ENCODE measurements at places on chromosomes 1 and 21.

DNA sequence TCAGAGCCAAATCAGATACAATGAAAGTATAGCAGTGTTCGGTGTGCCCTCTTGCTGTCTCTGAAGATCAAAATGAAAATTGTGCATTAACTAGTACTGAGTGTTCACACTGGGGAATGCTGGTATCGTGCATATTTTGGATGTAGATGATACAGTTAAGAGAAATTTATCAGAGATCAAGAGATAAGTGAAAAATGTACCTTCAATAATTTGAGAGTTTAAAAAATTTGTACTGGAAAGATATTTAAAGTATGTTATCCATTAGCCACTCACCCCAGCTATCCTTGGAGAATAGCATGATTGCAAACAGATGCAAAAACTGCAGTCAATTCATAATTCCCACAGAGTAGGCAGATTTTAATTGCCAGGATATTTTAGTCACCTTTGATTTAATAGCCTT lies 56.4 kb downstream of the GREM2 start:
- H3K4me1 ChIP-seq, result no peaks in the 10 kb centered on the region
- DNase-seq, result no peak
- H3K27ac ChIP-seq, result no peak overlapping the region
- H3K27me3 ChIP-seq, result no peaks in the 10 kb centered on the region
- no peaks in the 10 kb centered on the region for H3K36me3 ChIP-seq

- H3K27ac ChIP-seq, result no peak overlapping the region
- no peak for DNase-seq
- peaks cover 5% of the 10 kb centered on the region for H3K4me1 ChIP-seq
- no peaks in the 10 kb centered on the region for H3K36me3 ChIP-seq
- H3K4me3 ChIP-seq, result no peak overlapping the region
These were observed 180.7 kb downstream of the ZBTB18 start for GRCh38 chr1:244231572-244232315.

DNA sequence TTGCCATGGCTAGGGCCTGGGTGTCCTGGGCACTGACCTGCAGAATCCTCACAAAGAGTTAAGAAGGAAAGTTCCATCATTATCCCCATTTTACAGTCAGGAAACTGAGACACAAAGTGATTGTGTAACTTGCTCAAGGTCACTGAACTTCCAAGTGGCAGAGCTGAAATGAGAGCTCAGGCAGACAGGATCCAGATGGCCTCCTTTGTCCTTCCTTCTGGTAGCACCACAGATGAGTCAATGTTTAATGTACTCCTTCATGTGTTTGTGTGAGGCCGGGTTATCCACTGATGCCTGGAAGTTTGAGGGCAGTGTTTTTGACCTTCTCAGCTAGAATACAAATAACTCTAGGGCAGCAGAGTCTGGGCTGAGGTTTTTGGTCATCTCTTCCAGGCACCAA lies 207.0 kb downstream of the TNR start:
- no peak for DNase-seq
- H3K4me1 ChIP-seq, result peaks cover 5% of the 10 kb centered on the region
- H3K27ac ChIP-seq, result no peak overlapping the region
- no peaks in the 10 kb centered on the region for H3K36me3 ChIP-seq

DNA sequence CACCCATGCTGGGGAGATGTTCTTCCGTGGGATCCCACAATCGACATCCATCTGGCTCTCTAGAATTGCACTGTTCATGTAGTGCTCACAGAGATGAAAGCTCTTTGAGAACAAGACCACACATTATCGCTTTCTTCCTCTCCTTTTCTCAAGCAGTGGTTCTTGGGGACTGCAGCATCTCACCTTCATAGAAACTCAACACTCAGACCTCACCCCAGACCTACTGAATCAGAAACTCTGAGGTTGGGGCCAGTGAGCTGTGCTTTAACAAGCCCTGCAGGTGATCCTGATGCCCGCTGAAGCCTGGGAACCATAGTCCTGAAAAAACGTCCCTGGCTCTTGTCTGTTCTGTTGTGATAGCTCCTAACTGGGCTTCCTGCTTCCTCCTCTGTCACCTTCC lies 251.3 kb upstream of the FGGY start:
- H3K4me3 ChIP-seq, result no peak overlapping the region
- no peak overlapping the region for H3K27ac ChIP-seq

- no peak overlapping the region for H3K4me3 ChIP-seq
- no peaks in the 10 kb centered on the region for H3K4me1 ChIP-seq
- no peaks in the 10 kb centered on the region for H3K36me3 ChIP-seq
- no peaks in the 10 kb centered on the region for H3K27me3 ChIP-seq
- no peak for DNase-seq
- no peak overlapping the region for H3K27ac ChIP-seq
These were observed 15.0 kb downstream of the RHBG start for GRCh38 chr1:156384007-156384406.

DNA sequence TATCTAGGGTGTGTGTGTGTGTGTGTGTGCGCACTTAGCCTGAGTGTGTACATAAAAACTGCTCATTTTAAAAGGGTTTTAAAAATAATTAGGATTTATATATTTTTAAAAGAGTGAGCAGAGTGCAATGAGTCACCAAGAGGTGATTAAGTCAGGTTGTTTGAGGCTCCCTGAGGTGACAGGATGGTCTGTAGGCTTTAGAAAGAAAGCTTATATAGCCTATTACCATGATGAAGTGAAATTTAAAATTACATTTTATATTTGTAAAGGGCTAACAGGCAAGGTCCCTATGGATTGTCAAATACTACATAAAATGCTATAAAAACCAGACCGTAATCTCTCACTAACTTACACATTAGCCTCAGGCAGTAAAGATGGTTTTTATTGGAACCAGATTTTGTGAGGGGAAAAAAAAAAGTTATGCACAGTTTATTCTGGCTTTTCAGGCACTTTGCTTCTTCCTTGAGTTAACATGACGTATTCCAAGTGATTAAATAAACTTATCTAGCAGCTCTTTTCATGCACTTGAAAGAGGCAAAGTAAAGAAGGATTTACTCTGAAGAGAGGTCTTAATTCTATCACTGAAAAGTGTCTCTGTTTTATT lies 711.7 kb upstream of the PTBP2 start:
- no peak overlapping the region for H3K4me3 ChIP-seq
- H3K27ac ChIP-seq, result no peak overlapping the region
- no peaks in the 10 kb centered on the region for H3K27me3 ChIP-seq
- DNase-seq, result no peak
- H3K36me3 ChIP-seq, result peaks cover 11% of the 10 kb centered on the region
- H3K4me1 ChIP-seq, result no peaks in the 10 kb centered on the region

DNA sequence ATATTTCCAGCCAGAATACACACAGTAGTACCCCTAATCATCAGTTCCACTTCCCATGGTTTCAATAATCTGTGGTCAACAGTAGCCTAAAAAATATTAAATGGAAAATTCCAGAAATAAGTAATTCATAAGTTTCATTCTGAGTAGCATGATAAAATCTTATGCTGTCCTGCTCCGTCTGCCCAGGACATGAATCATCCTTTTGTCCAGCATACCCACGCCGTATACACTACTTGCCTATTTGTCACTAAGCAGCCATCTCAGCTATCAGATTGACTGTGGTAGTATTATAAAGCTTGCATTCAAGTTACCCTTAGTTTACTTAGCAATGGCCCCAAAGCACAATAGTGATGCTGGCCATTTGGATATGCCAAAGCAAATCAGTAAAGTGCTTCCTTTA lies 118.7 kb downstream of the SLC5A9 start:
- peaks cover 8% of the 10 kb centered on the region for H3K36me3 ChIP-seq
- H3K4me1 ChIP-seq, result no peaks in the 10 kb centered on the region
- H3K4me3 ChIP-seq, result no peak overlapping the region
- no peak for DNase-seq
- H3K27me3 ChIP-seq, result no peaks in the 10 kb centered on the region
- no peak overlapping the region for H3K27ac ChIP-seq

DNA sequence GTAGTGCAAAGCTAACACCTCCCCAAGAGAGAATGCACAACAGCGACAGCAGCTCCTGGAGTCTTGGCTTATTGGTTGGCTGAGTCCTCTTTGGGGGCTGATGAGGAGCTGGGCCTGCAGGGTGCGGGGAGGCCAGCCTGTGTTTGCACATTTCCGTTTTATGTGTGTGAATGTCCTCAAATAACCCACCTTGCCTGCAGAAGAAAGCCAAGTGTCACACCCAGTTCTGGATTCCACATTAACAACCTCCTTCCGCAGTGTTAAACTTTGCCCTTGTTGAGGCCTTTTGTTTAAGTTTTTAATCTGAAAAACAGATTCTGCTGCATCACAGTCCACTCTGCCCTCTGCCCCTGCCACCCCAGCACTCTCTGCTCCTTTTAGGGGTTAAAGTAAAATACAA lies 274.5 kb downstream of the TM2D1 start:
- no peak overlapping the region for H3K27ac ChIP-seq
- no peak for DNase-seq
- H3K4me1 ChIP-seq, result no peaks in the 10 kb centered on the region
- no peaks in the 10 kb centered on the region for H3K27me3 ChIP-seq

DNA sequence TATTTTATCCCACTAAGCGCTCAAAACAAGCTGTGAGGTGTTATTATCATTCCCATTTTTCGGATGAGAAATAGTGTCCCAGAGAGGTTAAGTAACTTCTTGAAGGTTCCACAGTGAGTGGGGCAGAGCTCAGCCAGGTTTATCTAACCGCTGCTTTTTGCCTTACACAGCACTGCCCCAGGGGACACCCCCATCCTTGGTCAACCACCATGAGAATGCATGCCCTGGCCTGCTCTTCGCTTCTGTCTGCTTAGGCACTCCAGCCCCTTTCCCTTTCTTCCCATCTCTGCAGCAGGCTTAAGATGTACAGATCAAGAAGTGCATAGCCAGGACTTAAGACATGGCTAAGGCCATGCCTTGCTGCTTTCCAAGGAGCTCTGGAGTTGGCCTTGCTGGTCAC lies 159.0 kb upstream of the CD34 start:
- H3K4me3 ChIP-seq, result no peak overlapping the region
- H3K4me1 ChIP-seq, result no peaks in the 10 kb centered on the region
- DNase-seq, result no peak
- no peaks in the 10 kb centered on the region for H3K36me3 ChIP-seq
- no peak overlapping the region for H3K27ac ChIP-seq

GRCh38 chr1:51296383-51297357 lies 33.7 kb downstream of the TTC39A start:
- H3K4me1 ChIP-seq, result no peaks in the 10 kb centered on the region
- H3K27ac ChIP-seq, result no peak overlapping the region
- H3K27me3 ChIP-seq, result no peaks in the 10 kb centered on the region
- H3K4me3 ChIP-seq, result no peak overlapping the region

DNA sequence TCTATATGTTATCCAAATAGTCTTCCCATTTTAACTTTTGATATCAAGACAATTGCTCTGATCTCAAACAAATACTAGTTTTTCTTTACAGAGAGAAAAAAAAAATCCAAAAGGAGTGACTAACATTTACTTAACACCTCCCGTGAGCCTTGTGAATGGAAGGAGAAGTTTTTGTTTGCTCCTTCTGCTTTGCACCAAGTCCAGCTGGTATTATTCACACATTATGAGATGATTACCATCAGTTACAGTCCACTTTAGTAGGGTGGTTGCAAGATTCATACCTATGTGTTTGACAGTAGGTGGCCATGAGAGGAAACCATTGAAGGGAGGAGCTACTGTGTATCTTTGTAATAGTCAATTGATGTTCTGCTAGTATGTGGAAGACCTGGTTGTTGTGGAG lies 443.4 kb upstream of the ZP4 start:
- no peak overlapping the region for H3K27ac ChIP-seq
- H3K4me1 ChIP-seq, result no peaks in the 10 kb centered on the region
- no peaks in the 10 kb centered on the region for H3K27me3 ChIP-seq
- no peak overlapping the region for H3K4me3 ChIP-seq
- H3K36me3 ChIP-seq, result peaks cover 5% of the 10 kb centered on the region

DNA sequence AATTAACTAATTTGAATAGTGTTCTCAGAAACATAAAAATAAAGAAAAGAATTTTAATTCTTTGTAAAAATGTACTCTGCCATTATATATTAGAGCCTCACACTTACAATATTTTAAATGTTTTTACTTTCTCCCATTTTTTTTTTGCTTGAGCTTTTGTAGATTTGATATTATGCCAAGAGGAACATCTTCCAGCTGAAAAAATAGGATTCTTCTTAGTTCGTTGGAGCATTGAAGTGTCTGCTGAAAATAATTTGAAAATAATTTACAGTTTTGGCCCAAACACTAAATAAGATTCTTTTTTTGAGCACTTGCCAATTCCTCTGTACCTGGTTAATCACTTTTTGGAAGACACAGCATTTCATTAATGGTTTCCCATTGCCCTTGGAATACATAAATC lies 175.0 kb upstream of the COL11A1 start:
- no peaks in the 10 kb centered on the region for H3K4me1 ChIP-seq
- H3K27ac ChIP-seq, result no peak overlapping the region

DNA sequence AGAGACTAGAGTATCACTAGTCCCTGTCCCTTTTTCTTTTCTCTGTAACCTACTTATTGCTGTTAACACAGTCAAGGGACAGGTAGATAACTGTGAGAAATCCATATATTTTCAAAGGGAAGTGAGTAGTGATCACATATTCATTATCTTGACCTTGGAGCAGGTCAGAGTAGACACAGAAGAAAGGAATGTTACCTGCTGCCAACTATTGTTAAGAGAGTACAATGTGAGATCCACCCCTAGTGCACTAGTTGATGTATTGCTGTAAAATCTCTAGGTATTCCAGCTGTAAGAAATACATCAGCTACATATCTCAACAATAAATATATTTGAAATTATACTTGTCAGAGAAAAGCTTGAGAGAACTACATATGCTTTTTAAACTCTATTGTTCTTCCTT lies 68.7 kb upstream of the ADGRL2 start:
- H3K4me3 ChIP-seq, result no peak overlapping the region
- H3K4me1 ChIP-seq, result peaks cover 7% of the 10 kb centered on the region
- H3K36me3 ChIP-seq, result no peaks in the 10 kb centered on the region

- H3K36me3 ChIP-seq, result no peaks in the 10 kb centered on the region
- no peaks in the 10 kb centered on the region for H3K27me3 ChIP-seq
- no peak overlapping the region for H3K4me3 ChIP-seq
- H3K4me1 ChIP-seq, result no peaks in the 10 kb centered on the region
- no peak for DNase-seq
These were observed 20.6 kb upstream of the TRAPPC10 start for GRCh38 chr21:43991447-43991991.

- H3K27me3 ChIP-seq, result no peaks in the 10 kb centered on the region
- H3K27ac ChIP-seq, result no peak overlapping the region
- DNase-seq, result no peak
- H3K4me3 ChIP-seq, result no peak overlapping the region
- H3K4me1 ChIP-seq, result no peaks in the 10 kb centered on the region
These were observed 39.6 kb upstream of the PLEKHO1 start for GRCh38 chr1:150110116-150110515.

- H3K4me3 ChIP-seq, result peak overlapping the region; percentile 78
- DNase-seq, result no peak
- no peaks in the 10 kb centered on the region for H3K27me3 ChIP-seq
- peak overlapping the region; percentile 0 for H3K27ac ChIP-seq
These were observed 1.1 kb downstream of the COL18A1 start for GRCh38 chr21:45405819-45406762.

DNA sequence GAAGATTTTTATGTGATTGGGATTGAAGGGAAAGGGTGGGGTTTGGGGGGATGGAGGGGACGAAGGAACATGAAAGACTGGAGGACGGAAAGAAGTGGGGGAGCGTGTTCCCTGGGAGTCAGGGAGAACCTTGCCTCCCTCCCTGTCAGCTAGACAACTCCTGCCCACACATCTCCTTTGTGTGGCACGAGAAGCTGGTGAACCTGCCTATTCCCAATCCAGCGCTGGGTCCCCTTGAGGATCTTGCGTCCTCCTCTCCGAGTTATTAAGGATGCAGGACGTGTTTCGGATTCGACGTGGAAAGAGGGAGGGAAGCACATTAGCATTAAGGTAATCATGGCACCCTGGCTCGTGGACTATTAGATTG lies 1.4 kb downstream of the LRRC7 start:
- H3K36me3 ChIP-seq, result no peaks in the 10 kb centered on the region
- H3K27ac ChIP-seq, result no peak overlapping the region
- peaks cover 22% of the 10 kb centered on the region for H3K27me3 ChIP-seq
- H3K4me1 ChIP-seq, result no peaks in the 10 kb centered on the region
- H3K4me3 ChIP-seq, result peak overlapping the region; percentile 75
